ENCODE measurements at places on chromosomes 16 and 17.

DNA sequence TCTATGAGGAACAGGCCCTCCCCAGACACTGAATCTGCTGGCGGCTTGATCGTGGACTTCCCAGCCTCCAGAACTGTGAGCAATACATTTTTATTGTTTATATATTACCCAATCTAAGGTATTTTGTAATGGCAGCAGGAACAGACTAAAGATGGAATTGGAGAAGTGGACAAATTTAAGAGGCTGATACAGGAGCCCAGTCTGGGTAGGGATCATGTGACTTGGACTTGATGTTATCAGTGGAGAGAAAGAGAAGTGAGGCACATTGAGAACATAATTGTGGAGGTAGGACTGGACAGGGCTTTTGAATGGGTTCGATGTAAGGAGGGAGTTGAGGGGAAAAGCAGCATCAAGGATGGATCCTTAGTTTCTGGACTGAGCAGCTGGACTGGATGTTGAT, 93.8 kb downstream of the USP31 start:
- no peak for DNase-seq

- DNase-seq = no peak
Measured at GRCh38 chr16:11425140-11425539, 79.9 kb downstream of the RMI2 start.

DNA sequence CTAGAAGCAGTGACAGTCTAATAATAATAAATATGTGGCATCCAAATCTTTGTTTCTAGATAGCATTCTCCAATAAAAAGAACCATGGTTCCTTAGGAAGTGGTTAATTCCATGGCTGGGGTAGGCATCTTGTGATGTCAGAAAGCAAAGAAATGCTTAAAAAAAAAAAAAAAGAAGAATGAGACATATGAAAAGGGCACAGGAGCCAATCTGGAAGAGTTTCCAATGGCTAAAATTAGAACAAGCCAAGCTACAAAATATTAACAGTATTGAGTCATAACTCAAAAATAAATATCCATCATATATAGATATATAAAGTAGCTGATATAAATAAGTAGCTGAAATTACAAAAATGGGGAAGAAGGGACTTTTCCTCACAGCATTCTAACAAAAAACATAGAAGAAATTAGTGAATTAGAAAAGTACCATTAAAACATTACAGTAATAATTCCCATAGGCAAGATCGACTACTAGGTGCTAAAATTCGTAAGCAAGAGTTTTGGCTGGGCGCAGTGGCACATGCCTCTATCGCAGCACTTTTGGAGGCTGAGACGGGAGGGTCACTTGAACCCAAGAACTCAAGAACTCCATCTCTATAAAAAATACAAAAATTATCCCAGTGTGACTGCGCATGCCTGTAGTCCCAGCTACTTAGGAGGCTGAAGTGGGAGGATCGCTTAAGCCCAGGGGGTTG, 111.3 kb downstream of the TRIM37 start:
- no peak for DNase-seq

DNA sequence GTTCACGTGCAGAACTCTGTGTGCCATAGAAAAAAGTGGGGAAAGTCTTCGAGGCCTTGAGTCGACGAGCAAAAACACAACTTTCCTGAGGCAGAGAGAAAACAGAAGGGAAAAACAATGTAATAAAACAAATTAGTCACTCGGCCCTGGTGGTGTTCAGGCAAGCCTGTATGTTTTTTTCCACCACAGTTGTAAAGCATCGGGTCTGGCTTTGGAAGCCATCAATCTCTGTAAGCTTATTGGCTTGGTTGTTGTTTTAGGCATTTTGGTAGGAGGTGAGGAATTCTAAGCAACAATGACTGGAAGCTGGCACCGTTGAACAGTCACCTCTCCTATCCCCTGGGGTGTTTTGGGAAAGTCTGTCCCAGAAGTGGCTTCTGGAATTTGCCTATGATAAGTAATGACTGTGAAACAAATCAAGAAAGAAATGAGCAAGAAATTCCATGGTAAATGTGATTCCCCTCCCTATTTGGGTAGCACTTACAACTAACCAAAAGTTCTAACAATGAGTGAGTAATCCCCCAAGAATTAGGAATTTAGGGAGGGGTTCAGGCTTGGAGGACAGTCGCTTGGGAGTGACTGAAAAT, 2.8 kb downstream of the CDH13 start:
- DNase-seq = no peak

DNA sequence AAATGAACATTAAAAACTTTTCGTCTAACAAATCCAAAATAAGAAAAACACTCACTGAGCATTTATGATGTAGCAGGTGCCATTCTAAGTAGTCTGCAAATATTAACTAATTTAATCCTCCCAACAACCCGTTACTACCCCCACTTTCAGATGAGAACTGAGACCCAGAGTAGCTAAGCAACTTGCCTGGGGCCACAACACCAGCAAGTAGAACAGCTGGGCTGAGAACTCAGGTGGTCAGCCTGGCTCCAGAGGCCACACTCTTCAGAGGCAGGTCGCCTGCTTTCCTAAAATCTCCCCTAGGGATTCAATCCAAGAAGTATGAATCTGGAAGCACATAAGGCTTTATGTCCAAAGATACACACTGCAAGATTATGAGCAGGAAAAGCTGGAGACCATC, 6.2 kb downstream of the MBTPS1 start:
- no peak for DNase-seq

DNA sequence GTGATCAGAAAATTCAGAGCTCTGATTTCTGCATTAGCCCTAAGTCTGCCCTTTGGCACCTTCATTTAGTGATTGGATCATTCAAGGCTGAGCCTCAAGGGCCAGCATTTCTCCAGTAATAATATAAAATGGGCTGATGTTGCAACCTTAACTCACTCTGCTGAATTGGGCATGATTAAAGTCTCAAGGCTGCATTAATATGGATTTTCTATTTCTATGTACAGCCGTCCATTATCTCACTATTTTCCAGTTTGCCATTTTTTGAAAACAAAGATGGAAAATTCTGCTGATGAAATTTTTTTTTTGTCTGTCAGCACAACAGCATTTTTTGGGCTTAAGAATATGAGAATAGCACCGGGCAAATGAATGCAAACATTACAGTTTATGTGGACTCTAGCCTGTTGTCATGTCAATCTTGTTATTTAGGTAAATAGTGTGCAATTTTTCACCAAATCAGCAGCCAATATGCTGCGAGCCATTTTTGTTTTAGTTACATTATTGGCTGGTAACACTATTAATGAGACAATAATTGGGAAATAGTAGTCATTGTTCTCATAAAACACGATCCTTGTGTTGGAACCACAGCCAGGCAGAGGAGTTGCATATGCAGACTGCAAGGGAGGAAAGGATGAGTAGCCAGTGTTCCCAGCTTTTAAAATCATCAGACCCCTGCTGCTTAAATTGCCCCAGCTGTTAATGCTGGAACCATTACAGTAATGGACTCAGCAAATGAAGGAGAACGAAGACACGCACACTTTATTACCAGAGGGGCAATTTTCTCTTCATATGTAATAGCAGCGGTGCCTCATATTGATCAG, 10.5 kb downstream of the FTO start:
- peak; percentile 1 for DNase-seq

DNA sequence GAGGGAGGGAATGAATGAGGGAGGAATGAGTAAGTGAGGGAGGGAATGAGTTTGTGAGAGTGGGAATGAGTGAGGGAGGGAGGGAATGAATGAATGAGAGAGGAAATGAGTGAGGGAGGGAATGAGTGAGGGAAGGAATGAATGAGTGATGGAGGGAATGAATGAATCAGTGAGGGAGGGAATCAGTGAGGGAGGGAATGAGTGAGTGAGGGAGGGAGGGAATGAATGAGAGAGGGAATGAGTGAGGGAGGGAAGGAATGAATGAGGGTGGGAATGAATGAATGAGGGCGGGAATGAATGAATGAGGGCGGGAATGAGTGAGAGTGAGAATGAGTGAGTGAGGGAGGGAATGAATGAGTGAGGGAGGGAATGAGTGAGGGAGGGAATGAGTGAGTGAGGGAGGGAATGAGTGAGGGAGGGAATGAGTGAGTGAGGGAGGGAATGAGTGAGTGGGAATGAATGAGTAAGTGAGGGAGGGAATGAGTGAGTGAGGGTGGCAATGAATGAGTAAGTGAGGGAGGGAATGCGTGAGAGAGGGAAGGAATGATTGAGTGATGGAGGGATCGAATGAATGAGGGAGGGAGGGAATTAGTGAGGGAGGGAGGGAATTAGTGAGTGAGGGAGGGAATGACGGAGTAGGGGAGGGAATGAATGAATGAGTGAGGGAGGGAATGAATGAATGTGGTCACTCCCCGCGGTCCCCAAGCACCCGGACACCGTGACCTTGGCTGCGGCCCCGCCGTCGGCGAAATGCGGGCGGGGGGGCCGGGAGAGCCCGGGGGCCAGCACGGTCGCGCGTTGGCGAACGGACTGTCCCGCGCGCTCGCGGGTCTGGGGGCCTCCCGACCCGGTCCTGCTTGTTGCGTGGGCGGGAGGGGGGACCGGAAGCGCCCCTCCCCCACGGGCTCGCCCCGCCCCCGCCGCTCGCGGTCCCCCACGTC, 1.1 kb upstream of the UBE2I start:
- DNase-seq = peak; percentile 24

- no peak for DNase-seq
Measured at GRCh38 chr16:48596326-48596725, 13.7 kb downstream of the N4BP1 start.
